ENCODE measurements at places on chromosomes 12 and 14. TPM values are rescaled to one million over a fixed set of nuclear protein-coding genes. Genes with fewer than 3 reads are reported as not detected.

TMEM119 gene
- total RNA-seq = 85.0 TPM

RNASE4 gene
- 96.5 TPM for total RNA-seq

ADAM20 gene
- 1.4 TPM for total RNA-seq

CFAP251 gene
- total RNA-seq = 15.9 TPM

PPFIA2 gene
- total RNA-seq = 20.5 TPM

RNF34 gene
- total RNA-seq = 39.2 TPM

FBXO33 gene
- 21.7 TPM for total RNA-seq

THAP2 gene
- 7.2 TPM for total RNA-seq

CCER1 gene
- 1.4 TPM for total RNA-seq

PTPRB gene
- 29.4 TPM for total RNA-seq

OASL gene
- total RNA-seq = 1.2 TPM

ARHGDIB gene
- total RNA-seq = 60.2 TPM

TMPRSS12 gene
- 1.9 TPM for total RNA-seq

TULP3 gene
- total RNA-seq = 50.1 TPM

KRT75 gene
- total RNA-seq = not detected

RND1 gene
- total RNA-seq = 5.8 TPM

CLEC4C gene
- not detected for total RNA-seq

RACGAP1 gene
- 27.2 TPM for total RNA-seq

BRMS1L gene
- 12.0 TPM for total RNA-seq

LAG3 gene
- 1.7 TPM for total RNA-seq

CELA1 gene
- total RNA-seq = not detected

ADSS1 gene
- 20.7 TPM for total RNA-seq
